Panc1 (cell line): ENCODE measurements at places on chromosomes 11 and 22. TPM values are rescaled to one million over a fixed set of nuclear protein-coding genes. Genes with fewer than 3 reads are reported as not detected.

Gene ATG16L2
- 14.6 TPM for total RNA-seq

DNA sequence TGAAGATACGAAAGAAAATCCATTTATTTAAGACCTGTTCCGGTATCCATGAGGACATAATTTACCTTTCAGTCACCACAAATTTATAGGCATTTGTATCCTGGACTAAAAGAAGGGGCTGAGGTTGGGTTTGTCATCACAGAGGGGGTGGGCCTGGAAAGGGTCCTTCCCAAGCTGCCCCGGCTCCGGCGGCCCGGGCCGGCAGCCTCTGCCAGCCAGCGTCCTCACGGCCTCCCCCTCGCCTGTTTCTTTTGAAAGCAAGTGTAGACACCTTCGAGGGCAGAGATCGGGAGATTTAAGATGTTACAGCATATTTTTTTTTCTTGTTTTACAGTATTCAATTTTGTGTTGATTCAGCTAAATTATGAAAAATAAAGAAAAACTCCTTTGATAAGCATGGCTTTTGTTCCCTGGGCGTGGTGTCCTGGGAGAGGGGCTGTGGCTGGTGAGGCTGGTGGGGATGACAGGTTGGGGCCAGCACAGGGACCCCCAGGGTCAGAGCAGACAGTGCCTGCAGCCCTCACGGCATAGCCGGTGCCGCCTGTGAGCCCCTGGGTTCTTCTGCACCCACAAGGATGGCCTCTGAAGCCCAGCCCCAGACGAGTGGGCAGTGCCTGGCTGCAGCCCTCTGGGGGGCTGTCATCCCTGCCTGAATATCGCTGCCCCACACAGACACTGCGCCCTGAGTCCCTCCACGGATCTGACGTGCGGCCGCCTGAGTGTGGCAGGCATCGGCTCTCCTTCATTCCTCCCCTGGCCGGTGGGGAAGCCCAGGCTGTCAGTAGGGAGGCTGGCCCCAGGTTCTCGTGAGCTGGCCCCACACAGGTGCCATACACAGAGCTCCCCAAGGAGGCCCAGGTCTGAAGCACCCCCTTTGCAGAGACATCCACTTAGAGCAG, 1075.9 kb downstream of the BRD1 start:
- no peak for DNase-seq

GRCh38 chr11:79237703-79238102, 203.1 kb downstream of the TENM4 start:
- no peak for DNase-seq

GRCh38 chr22:26547426-26547825, 35.2 kb upstream of the TFIP11 start:
- DNase-seq, result no peak

Gene ZBED4
- total RNA-seq, result 17.3 TPM

DNA sequence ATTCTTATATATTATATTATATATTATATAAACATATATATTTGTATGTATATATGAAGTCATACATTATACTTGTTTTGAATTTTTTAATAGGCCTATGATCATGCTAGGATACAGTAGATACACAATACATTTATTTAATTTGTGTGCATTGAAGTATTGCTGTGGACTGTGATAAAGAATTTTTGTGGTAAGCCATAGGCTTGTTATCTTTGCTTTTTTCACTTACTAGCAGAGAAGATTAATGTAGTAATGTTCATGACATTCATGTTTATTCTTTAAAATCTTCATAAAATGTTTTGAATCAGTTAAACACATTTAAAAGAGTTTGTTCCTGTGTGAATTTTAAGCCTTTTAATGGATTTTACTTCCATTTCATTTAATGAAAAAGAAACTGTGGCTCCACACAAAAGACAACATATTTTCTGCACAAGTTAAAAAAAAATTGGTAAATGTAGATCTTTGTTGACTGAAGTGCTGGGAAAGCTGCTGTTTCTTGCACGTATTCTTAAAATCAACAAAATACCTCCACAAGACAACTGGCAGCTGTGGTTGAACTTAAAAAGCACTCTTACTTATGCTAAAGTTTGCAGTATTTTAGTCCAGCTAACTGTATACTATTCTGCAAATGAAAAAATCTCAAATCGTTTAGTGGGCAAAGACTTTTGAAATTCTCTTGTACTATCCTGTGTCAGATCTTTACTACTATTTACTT, 156.2 kb downstream of the TMEM135 start:
- DNase-seq, result no peak

GRCh38 chr22:28025866-28026575, 107.0 kb upstream of the PITPNB start:
- no peak for DNase-seq

DNA sequence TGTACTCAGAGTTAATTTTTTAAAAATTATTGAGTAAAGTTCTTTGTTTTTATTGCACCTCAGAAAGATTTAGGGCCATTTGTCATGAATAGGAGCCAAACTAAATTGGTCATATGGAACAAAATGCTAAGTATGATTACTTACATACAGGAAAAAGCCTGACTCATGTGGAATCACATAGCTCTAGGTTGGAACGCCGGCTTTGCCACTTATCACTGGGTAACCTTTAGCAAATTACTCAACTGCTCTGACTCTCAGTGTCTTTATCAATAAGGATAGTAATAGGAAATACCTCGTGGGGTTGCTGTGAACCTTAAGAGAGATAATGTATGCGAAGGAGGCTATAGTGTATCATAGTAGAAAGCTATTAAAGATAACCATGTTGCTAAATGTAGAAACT, 638.5 kb downstream of the NELL1 start:
- no peak for DNase-seq

GRCh38 chr11:98090861-98091505, 929.8 kb upstream of the CNTN5 start:
- no peak for DNase-seq

GRCh38 chr22:47160781-47161520, 398.5 kb downstream of the TBC1D22A start:
- no peak for DNase-seq

- no peak for DNase-seq
These were observed 100.8 kb downstream of the TP53I11 start for GRCh38 chr11:44849922-44850321.

GRCh38 chr22:21796863-21797262, 61.3 kb upstream of the YPEL1 start:
- no peak for DNase-seq

- DNase-seq, result no peak
These were observed 463.3 kb downstream of the BUD13 start for GRCh38 chr11:116309446-116309845.

DNA sequence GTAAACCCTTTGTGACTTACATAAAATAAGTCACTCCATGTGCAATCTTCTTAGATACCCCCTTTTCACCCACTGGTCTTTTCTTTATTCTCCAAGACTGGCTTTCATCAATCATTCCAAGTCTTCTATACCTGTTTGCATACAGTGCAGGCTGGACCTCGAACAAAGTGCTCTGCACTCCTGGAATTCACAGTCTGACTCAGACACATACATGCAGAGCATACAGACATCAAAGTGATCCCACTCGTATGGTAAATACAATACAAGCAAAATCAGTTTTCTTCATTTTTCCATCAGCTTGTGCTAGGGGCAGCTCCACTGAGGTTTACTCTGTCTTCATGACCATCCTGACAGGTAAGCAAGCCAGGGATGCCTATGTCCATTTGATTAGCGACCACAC, 16.8 kb upstream of the TMPRSS5 start:
- no peak for DNase-seq

- no peak for DNase-seq
These were observed 6.6 kb downstream of the RNF121 start for GRCh38 chr11:71935338-71935925.

- DNase-seq, result no peak
These were observed 644 bp upstream of the NDUFV1 start for GRCh38 chr11:67606093-67606491.
